Right atrium auricular region (tissue), 2 donors: ENCODE measurements at places on chromosomes 13 and 19.

- H3K27me3 ChIP-seq = peaks cover 60% of the 10 kb centered on the region
- no peaks in the 10 kb centered on the region for H3K36me3 ChIP-seq
- no peaks in the 10 kb centered on the region for H3K4me1 ChIP-seq
- no peak overlapping the region for H3K4me3 ChIP-seq
- no peak for DNase-seq
- no peak overlapping the region for H3K27ac ChIP-seq
Observed at GRCh38 chr13:99969453-99969918, 2.1 kb downstream of the ZIC5 start.

DNA sequence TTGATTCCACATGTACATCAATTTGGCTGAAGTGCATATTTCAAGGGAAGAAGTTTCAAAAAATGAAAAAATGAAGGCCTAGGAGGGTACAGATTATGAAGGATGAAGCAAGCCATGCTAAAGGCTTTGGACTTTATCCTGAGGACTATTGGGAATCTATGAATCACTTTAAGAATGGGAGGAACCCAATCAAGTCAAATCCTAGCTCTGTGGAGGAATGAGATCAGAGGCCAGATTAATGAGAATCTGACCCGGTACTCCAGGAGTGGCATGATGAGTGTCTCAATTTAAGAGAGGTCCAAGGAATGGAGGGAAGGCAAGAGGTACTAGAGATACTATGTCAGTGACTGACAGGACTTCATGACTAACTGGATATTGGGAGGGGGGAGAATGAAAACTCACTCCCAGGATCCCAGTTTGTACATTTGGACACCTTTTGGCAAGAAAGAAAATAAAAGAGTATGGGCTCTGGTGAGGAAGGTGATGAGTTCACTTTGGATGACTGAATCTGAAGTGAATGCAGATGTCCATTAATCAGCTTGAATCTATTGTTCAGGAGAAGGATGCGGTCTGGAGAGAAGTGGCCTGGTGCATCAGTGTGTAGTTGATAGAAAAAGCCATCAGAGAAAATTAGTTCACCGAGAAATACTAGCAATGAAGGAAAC is 349.0 kb downstream of the EFNB2 start:
- H3K36me3 ChIP-seq = no peaks in the 10 kb centered on the region
- H3K27ac ChIP-seq = no peak overlapping the region
- H3K4me1 ChIP-seq = no peaks in the 10 kb centered on the region
- H3K27me3 ChIP-seq = no peaks in the 10 kb centered on the region
- no peak for DNase-seq
- H3K4me3 ChIP-seq = no peak overlapping the region

GRCh38 chr19:16915734-16916133 is 26.9 kb downstream of the F2RL3 start:
- no peak overlapping the region for H3K27ac ChIP-seq
- no peak for DNase-seq
- no peak overlapping the region for H3K4me3 ChIP-seq
- H3K27me3 ChIP-seq = no peaks in the 10 kb centered on the region

GRCh38 chr13:41568972-41569351 is 111.6 kb downstream of the RGCC start:
- peaks cover 13% of the 10 kb centered on the region for H3K36me3 ChIP-seq
- H3K27me3 ChIP-seq = no peaks in the 10 kb centered on the region
- DNase-seq = no peak
- H3K27ac ChIP-seq = no peak overlapping the region
- H3K4me3 ChIP-seq = no peak overlapping the region

- no peak overlapping the region for H3K4me3 ChIP-seq
- DNase-seq = no peak
- peaks cover 12% of the 10 kb centered on the region for H3K4me1 ChIP-seq
- no peak overlapping the region for H3K27ac ChIP-seq
- H3K27me3 ChIP-seq = no peaks in the 10 kb centered on the region
Observed at GRCh38 chr13:41740479-41740878, 220.4 kb downstream of the VWA8 start.

GRCh38 chr13:26895808-26896466 is 135.4 kb upstream of the GPR12 start:
- no peak overlapping the region for H3K4me3 ChIP-seq
- no peak overlapping the region for H3K27ac ChIP-seq
- H3K36me3 ChIP-seq = no peaks in the 10 kb centered on the region
- no peak for DNase-seq

GRCh38 chr19:39405958-39406655 is 540 bp upstream of the ZFP36 start:
- H3K4me1 ChIP-seq = no peaks in the 10 kb centered on the region
- H3K27ac ChIP-seq = peak overlapping the region; percentile 100
- H3K27me3 ChIP-seq = no peaks in the 10 kb centered on the region
- peak; percentile 59 for DNase-seq
- peak overlapping the region; percentile 89 for H3K4me3 ChIP-seq

DNA sequence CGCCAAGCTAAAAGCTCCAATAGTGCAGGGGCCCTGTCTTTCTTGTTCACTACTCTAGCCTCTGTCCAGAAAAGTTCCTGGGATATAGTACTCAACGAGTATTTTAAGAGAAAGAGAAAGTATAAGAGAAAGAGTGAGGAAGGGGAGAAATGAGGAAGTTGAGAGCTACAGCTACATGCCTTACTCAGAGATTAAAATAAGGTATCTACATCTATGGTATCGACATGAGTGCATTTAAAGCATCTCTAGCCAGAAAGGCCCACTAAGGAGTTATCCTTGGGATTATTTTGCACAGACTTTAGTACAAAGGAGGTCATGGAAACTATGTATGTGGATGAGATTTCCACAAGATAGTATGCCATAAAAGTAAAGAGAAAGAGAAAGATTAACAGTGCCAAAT is 28.5 kb downstream of the MYCBP2 start:
- no peak for DNase-seq
- no peaks in the 10 kb centered on the region for H3K27me3 ChIP-seq
- H3K4me1 ChIP-seq = no peaks in the 10 kb centered on the region
- H3K27ac ChIP-seq = no peak overlapping the region
- no peak overlapping the region for H3K4me3 ChIP-seq
- peaks cover 6% of the 10 kb centered on the region for H3K36me3 ChIP-seq

DNA sequence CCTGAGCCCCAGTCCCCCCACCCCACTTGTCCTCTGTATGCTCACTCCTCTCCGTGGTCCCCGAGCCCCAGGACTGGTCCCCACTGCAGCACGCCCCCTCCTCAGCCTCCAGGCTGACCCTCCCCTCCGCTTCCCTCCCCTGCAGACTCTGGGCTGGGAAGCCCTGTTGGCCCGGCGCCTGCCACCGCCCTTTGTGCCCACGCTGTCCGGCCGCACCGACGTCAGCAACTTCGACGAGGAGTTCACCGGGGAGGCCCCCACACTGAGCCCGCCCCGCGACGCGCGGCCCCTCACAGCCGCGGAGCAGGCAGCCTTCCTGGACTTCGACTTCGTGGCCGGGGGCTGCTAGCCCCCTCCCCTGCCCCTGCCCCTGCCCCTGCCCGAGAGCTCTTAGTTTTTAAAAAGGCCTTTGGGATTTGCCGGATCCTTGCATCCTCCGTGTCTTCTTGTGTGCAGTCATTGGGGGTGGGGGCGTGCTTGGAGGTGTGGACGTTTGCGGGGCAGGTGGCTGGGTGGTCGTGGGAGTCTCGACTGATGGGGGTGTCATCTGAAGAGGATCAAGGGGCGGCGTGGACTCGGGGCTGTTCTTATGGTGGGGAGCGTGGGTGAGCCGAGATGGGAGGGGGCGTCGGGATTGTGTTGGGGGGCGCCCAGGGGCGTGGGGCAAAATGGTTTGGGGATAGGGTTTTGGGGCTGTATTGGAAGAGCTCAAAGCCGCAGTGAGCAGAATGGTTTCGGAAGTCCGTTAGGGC is 3.5 kb downstream of the PTGER1 start:
- H3K4me3 ChIP-seq = no peak overlapping the region
- H3K27me3 ChIP-seq = peaks cover 7% of the 10 kb centered on the region
- H3K4me1 ChIP-seq = no peaks in the 10 kb centered on the region
- H3K36me3 ChIP-seq = peaks cover 48% of the 10 kb centered on the region

DNA sequence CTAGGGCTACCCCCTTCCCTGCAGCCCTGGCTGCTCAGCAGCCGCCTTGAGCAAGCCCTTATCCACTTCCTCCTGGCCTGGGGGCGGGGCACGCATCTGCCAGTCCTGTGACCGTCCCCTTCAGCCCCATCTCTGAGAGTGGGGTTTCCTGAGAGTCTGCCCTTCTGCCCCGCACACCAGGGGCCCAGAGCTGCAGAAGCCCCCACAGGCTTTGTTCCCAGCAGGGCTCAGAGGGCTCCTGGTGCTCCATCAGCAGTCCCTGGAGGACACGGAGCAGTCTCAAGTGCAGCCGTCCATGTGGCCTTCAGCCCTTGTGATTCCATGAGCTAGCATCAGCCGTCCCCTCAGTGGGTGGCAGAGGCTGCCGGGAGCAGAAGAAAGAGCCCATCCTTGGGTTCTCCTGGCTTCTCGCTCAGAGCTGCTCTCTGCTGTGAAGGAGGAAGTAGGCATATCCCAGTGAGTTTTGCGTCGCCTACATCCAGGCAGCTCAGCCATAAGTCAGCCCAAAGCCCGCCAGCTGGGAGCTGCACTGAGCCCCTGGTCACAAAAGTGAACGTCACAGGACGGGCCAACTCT is 16.3 kb downstream of the MYO9B start:
- H3K4me3 ChIP-seq = no peak overlapping the region
- H3K27me3 ChIP-seq = no peaks in the 10 kb centered on the region
- DNase-seq = no peak
- no peaks in the 10 kb centered on the region for H3K4me1 ChIP-seq
- H3K36me3 ChIP-seq = no peaks in the 10 kb centered on the region

DNA sequence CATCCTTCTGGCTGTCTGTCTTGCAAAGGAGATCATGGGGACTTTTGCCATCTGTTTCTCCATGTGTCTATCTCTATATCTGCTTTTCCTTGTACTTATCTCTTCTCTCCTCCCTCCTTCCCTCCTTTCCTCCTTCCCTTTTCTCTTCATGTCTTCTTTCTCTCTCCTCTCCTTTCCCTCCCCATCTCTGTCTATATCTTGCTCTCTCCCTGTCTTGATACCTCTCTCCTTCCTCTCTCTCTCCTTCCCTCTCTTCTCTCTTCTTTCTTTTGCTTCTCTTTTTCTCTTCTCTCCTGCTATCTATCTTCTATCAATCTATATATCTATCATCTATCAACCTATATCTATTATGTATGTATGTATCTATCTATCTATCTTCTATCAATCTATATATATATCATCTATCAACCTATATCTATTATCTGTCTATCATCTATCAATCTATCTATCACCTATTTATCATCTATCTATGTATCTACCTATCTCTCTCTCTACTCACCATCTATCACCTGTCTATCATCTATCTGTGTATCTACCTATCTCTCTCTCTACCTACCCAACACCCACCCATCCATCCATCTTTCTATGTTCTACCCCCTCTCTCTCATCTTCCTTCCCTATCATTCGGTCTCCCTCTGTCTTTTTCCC is 27.5 kb downstream of the SPTBN4 start:
- no peaks in the 10 kb centered on the region for H3K27me3 ChIP-seq
- H3K27ac ChIP-seq = no peak overlapping the region
- no peak for DNase-seq
- H3K36me3 ChIP-seq = no peaks in the 10 kb centered on the region

DNA sequence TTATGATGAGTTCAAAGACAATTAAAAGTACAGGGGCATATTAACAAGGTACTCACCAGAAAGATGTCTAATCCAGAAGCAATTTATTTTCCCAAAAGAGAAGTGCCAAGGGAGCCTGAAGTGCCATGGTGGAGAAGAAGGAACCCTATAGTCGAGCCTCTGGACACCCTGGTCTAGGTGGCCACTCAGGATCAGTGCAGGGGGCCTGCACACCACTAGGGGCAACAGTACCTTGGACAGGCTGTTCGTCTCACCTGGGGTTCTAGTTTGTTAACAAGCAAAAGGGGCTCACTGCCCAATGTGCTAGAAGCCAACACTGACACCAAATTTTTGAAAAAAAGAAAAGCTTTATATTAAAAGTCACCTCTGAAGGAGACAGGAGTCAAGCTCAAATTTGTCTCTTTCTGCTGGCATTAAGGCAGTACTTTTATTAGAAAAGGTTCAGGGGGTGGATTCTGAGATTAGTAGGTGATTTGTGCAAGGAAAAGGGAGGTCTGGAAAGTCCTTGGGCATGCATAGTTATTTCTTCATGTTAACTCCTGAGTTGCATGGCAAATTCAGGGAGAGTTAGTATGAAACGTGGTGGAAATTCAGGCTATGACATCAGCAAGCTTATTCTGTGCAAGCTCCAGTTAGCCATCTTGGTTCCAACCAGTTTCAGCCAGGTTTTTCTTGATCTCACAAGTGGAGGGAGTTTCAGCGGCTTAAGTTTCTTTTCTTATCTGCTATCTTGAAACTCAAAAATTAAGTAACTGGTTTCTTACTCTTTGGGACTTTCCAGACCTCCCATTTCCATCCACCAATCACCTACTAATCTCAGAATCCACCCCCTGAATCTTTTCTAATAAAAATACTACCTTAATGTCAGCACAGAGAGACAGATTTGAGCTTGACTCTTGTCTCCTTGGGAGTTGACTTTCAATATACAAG is 884 bp upstream of the CBY2 start:
- no peak overlapping the region for H3K27ac ChIP-seq
- H3K27me3 ChIP-seq = no peaks in the 10 kb centered on the region
- no peaks in the 10 kb centered on the region for H3K36me3 ChIP-seq
- no peak overlapping the region for H3K4me3 ChIP-seq

- H3K4me3 ChIP-seq = no peak overlapping the region
- no peak overlapping the region for H3K27ac ChIP-seq
- no peaks in the 10 kb centered on the region for H3K4me1 ChIP-seq
- peaks cover 43% of the 10 kb centered on the region for H3K36me3 ChIP-seq
Observed at GRCh38 chr13:40927929-40928328, 91.2 kb downstream of the ELF1 start.

GRCh38 chr19:43452582-43452981 is 12.8 kb downstream of the LYPD3 start:
- H3K27ac ChIP-seq = no peak overlapping the region
- no peaks in the 10 kb centered on the region for H3K4me1 ChIP-seq
- no peaks in the 10 kb centered on the region for H3K36me3 ChIP-seq
- no peak for DNase-seq
- H3K4me3 ChIP-seq = no peak overlapping the region
- no peaks in the 10 kb centered on the region for H3K27me3 ChIP-seq
